ENCODE measurements at places on chromosomes 7 and 10.

GRCh38 chr10:71048971-71049615 is 160.7 kb upstream of the PCBD1 start:
- DNase-seq = no peak

DNA sequence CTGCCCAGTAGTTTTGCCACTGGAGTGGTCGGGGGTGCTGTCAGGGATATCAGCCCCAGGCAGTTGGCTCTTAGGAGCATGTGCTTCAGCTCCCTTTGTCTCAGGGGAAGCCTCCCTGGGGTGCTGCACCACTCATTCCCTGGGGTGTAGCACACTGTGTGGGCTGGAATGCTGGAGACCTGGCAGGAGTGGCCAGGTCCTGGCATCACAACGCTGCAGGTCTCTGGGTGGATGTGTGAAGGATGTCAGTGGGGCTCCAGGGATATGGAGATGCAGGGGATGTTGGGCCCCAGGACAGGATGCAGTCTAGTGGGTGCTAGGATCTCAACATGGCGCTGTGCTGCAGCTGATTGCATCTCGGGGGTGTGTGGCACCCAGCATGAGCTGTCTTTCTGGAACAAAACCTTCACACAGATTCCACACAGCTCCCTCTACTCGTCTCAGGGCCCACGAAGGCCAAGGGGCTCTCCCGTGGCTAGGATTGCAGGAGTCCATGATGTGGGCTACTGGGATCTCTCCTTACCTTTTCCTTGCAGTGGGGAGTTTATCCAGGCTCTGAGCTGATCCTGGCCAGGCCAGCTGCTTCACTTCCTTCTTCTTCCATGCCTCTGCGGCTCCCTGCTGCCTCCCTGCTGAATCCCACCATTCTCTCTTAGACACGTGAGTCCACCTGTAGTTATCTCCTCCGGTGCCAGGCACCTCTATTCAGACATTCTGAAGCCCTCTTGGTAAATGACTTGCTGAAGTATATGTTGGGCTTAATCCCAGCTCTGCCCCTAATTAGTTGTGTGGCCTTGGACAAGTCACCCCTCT is 295.1 kb downstream of the RPS24 start:
- DNase-seq = no peak

GRCh38 chr10:21146436-21146789 is 249.3 kb upstream of the NEBL start:
- no peak for DNase-seq

DNA sequence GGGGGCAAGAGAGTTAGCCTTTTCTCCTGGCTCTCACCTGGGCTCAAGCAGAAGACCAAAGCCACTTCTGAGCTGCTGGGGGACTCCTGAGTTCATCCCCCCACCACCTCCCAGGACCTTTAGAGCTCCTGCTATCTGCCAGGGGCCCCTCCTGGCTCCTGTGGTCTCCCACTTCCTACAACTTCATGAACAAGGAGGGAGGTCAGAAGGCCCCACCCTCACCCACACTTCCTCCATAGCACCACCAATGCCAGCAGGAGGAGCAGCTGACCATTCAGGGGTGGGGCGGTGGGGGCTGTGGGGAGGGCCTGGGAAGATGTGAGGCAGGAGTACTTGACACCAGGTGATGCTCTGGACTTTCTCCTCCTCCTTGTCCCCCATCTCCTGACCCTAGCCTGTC is 32.6 kb upstream of the ADCYAP1R1 start:
- DNase-seq = no peak

- DNase-seq = no peak
Observed at GRCh38 chr10:125824736-125825135, 1.4 kb downstream of the BCCIP start.

- DNase-seq = no peak
Observed at GRCh38 chr7:69857014-69857413, 258.7 kb downstream of the AUTS2 start.

DNA sequence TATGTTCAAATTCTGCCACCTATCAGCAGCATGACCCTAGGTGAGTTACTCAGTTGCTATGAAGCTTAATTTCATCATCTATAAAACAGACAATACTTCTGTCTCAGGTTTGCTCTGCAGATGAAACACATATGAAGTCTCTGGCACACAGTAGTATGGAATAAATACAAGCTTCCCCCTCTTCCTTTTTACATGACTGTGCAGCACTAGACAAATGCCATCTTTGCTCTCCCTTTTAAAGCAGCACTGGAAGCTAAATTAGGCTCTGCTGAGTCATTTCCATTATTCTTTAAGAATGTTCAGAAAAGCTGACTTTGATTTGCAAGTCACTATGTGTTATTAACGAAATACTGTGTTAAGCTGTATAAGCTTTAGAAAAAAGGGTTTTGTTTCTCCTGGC is 40.7 kb upstream of the ANAPC16 start:
- DNase-seq = no peak

GRCh38 chr7:156640949-156641485 is 443 bp downstream of the RNF32 start:
- DNase-seq = peak; percentile 30

DNA sequence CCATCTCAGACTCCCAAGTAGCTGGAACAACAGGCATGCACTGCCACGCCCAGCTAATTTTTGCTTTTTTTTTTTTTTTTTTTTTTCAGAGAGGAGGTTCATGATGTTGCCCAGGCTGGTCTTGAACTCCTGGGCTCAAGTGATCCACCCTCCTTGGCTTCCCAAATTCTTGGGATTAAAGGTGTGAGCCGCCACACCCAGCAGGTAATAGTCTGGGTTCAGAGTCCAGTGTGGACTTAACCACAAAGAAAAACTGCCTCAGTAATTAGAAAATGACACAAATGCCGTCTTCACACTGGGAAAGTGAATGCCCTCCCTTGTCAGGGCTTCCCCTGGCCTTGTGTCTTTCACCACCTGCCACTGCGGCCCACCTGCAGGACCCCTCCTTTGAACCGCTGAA is 101.1 kb downstream of the RAB11FIP2 start:
- DNase-seq = no peak
